Activated CD4-positive, alpha-beta T cell treated with anti-CD3 and anti-CD28 coated beads for 1 hour (primary cell): ENCODE measurements at places on chromosomes 13 and 19.

DNA sequence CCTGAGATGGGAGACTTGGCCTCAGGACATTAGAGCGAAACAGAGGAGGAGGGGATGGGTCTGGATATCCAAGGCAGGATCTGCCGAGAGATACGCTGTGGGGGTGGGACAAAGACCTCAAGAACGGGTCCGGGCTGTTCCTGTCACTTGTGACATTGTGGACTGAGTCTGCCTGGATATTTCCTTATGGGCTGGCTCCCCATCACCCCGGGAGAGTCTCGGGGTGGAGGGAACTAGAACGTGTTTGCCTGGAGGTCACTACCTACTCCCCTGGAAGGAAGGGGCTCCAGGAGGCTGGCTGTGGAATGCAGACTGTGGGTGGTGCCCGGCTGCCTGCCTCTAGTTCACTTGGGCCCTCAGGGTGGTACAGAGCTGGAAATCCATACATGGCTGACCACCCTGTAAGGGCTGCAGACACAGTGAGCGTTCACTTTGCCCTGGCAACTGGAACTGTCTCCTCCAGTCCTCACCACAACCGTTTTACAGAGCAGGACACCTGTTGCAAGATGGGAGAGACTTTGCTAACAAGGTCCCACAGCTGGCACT lies 26.4 kb downstream of the DNM2 start:
- DNase-seq, result no peak

- no peak for DNase-seq
These were observed 14.7 kb downstream of the DCT start for GRCh38 chr13:94464771-94465170.

GRCh38 chr19:6663236-6664201 lies 6.4 kb downstream of the TNFSF14 start:
- no peak for DNase-seq

- no peak for DNase-seq
These were observed 44.6 kb downstream of the GGACT start for GRCh38 chr13:100543872-100544602.

DNA sequence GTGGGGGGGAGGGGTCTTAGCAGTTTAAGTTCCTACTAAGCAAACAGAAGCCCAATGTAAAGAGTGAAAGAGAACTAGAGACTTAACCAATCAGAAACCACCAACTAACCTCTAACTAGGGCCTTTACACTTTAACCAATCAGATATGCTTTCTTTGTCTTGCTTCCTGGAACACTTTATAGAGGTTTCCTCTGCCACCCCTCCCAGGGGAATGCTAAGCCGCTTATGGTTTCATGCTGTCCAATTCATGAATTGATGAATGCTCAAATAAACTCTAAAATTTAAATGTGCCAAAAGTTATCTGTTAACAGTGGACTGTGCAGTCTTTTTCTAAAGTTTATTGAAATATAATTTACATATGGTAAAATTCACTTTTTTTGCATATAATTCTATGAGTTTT lies 33.9 kb upstream of the LATS2 start:
- no peak for DNase-seq

GRCh38 chr19:35225951-35226350 lies 2.6 kb downstream of the FAM187B start:
- DNase-seq, result no peak

GRCh38 chr19:47228168-47228936 lies 2.6 kb downstream of the BBC3 start:
- DNase-seq, result peak; percentile 19

- DNase-seq, result no peak
These were observed 1.3 kb downstream of the ZFP14 start for GRCh38 chr19:36377541-36378178.

GRCh38 chr19:41305927-41306793 lies 3.8 kb upstream of the CCDC97 start:
- DNase-seq, result no peak

DNA sequence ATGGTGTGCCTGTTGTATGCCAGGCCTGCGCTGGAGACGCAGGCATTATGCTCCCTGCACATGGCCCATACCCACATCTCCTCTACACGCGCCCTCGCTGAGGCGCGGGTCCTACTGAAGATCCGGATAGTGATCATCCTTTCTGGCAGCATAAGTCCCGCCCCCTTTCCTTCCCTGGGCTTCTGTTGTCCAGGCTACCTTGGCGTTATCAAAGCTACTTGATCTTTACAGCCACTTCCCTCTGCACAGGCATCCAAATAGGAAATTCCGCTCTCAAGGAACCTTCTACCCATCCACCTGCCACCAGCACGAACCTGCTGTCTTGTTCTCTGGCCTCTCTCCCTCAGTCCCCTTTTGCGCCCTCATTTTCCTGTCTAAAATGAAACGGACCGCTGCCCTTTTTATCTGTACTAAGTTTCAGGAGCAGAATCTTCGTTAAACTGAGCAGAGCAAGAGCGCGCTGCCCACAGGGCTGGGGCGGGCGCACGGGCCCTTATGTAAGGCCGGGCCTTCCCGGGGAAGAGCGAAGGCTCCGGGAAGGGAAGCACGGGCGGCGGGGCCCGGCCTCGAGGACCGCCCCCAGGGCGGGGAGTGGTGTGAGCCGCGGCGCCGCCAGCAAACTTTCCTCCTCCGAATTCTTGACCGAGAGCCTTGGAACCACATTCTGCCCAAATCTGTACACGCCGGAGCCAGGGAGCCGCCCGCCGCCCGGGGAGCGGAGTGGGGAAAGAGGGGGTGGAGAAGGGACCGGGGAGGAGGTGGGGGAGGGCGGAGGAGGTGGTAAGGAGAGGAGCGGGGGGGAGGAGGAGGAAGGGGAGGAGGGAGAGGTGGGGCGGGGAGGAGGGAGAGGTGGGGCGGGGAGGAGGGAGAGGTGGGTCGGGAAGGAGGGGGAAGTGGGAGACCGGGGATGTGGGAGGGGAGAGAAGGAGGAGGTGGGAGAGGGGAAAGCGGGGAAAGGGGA lies 920 bp upstream of the UBE2L5 start:
- no peak for DNase-seq

- DNase-seq, result no peak
These were observed at the start of gene GPC6 for GRCh38 chr13:93226623-93227279. GPC6 (plus strand) TSS chr13:93226807.

DNA sequence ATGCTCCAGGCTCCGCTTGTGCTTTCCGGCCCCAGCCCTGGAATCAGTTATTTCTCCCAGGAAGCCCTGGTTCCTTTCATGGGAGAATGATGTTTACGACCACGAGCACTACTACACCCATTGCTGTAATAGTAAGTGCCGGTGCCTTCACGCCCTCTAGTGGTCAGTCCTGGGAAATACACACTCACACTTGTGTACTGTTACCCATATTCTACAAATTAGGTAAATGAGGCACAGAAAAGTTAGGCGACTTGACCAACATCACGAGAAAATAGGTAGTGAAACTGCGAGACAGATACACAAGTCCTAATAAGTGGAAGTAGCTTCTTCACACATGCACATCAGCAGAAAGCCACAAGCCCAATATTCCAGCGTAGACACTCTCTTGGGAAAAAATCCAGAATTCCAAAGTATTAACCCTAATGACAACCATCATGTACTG lies 21.7 kb downstream of the CEACAM21 start:
- peak; percentile 59 for DNase-seq

DNA sequence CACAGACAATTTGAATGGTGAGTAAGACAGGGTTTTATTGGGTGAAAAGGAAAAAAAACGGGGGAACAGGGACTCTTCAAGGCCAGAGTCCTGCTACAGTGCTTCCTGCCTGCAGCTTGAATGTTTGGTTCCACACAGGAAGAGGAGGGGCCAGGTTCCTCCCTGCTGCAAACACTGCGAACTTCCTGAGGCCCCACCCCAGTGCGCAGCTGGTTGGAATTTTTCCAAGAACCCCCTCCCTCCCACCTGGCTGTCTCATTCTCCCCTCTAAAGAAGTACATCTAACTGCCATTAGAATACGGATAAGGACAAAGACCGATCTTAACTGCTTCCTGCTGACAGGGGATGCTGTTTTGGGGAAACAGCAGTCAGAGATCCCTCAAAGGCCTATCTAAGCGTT lies 184.9 kb downstream of the GGACT start:
- DNase-seq, result no peak

- DNase-seq, result no peak
These were observed 131.5 kb upstream of the MCF2L start for GRCh38 chr13:112837371-112838037.
